Stimulated activated CD4-positive, alpha-beta T cell treated with anti-CD3 and anti-CD28 coated beads, Interleukin-1b, Interleukin-23, amount 100 ng/mL, for 1 hour (primary cell): ENCODE measurements at places on chromosomes 5 and 9.

DNA sequence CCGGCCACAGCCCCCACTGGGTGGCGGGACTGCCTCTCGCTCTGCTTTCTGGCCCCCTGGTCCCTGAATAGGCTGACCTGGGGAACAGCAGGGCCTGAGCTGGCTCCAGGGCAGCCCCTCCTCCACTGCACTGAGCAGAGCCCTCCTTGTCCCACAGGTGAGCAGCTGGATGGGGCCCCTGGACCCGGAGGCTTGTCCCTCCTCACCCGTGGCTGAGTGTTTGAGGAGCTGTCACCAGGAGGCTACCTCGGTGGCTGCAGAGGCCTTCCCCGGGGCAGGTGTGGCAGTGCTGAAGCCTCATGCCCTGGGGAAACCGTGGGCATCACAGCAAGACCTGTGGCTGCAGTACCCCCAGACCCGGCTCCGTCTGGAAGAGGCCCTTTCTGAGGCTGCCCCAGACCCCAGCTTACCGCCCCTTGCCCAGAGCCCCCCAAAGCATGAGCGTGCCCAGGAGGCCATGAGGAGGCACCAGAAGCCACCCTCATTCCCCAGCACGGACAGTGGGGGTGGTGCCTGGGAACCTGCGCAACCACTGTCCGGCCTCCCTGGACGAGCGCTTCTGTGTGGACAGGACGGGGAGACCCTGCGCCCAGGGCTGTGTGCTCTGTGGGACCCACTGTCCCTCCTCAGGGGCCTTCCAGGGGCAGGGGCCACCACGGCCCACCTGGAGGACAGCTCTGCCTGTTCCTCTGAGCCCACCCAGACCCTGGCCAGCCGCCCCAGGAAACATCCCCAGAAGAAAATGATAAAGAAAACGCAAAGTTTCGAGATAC is 28.5 kb upstream of the LRRC14B start:
- no peak for DNase-seq

DNA sequence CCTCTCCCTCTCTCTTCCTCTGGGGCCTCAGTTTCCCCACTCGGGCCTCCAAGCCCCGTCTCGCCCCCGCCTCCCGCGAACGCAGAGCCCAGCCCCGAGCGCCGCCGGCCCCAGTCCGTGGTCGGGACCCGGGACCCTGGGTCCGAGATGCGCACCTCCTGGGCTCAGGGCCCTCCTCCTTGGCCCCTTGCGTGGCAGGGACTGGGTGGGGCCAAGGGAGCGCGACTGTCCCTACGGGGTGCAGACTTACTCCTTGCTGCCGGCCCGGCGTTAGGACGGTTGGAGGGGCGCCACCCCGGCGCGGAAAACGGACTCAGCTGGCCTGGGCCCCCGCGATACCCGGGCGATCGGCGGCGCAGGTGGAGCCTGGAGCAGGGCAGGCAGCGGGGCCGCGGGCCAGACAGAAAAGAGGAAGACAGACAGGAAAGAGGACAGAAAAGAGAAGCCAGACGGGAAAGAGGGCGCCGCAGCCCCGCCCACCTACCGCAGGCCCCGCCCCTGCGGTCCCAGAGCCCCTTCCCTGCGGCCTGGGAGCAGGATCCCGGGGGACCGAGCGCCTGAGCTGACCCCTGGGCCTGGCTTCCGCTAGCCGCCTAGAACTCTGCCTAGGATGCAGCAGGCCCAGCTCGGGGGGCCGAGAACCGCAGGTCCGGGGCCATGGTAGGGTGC is at the start of gene GBGT1:
GBGT1 (minus strand) TSS at position 411 of the 669 bp plus-strand sequence. CDS start 1,502 bp downstream, outside the sequence.
- no peak for DNase-seq

GRCh38 chr5:59976342-59976741 is 82.8 kb upstream of the PDE4D start:
- DNase-seq, result no peak

GRCh38 chr5:24474685-24475084 is 170.1 kb downstream of the CDH10 start:
- DNase-seq, result no peak

DNA sequence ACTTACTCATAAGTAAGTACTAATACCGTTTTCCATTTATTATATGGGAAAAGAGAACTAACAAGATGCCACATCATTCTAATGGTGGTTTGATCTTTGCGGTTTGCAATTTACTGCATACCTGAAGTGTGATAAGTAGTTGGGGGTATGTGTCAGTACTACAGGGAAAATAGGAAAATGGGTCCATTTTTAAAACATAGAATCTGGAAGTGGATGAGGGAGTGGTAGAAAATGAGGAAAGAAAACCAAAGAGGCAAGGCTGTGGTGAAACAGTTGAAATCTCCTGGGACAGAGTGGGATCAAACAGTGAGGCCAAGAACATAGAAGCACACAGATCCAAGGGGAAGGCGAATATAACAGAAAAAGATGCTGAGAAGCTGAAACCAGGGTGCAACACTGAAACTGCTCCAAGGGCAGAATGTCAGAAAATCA is 6.7 kb downstream of the ADAMTSL1 start:
- DNase-seq, result no peak

DNA sequence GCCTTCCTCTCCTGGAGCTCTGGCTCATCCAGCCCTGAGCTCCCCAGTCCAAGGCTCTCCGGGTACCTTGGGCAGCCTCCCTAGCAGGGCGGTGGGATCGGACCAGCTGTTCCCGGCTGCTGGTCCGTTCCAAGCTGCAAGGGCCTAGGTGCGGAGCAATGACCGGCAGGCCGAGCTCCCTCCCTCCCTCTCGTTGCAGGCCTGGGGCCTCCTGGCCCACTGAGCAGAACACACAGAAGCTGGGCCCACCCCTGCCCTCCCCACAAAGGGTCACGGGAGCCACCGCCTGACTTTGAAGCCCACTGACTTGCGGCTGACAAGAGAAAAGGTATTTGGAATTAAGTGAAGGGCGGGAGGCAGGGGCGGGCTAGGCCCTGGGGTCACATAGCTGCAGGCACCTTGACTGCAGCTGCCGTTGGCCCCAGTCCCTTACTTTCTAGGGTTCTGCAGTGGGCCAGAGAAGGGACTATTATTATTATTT is 104.7 kb upstream of the IER5L start:
- no peak for DNase-seq

DNA sequence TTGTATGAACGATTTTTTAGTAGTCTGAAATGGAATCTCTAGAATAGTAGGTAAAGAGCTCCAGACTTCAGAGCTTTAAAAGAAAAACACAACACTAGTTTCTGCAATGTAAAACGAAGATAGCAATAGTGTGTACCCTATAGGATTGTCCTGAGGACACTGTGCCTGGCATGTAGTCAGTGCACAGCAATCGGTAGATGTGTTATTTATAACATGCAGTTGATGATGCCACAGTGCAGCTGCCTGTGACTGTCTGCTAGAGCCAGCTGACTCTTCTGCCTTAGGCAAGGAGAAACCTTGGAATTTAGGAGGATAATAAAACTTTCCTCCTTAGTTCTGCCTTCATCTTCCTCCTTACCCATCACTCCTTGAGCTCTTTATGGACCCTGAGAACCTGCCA is 27.7 kb upstream of the TMOD1 start:
- no peak for DNase-seq

GRCh38 chr5:145838276-145838675 is 3.1 kb upstream of the PRELID2 start:
- no peak for DNase-seq

DNA sequence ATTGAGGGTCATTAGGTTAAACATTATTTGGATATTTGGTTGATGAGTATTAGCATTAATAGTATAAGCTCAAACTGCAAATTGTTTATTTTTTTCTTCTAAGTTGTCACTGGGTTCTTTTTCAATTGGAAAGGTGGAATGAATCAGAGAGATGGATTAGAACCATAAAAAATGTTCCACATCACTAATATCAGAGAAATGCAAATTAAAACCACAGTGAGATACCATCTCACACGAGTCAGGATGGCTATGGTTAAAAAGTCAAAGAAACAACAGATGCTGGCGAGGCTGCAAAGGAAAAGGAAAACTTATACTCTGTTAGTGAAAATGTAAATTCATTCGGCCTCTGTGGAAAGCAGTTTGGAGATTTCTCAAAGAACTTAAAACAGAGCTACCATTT is 122.8 kb downstream of the CCDC192 start:
- no peak for DNase-seq

DNA sequence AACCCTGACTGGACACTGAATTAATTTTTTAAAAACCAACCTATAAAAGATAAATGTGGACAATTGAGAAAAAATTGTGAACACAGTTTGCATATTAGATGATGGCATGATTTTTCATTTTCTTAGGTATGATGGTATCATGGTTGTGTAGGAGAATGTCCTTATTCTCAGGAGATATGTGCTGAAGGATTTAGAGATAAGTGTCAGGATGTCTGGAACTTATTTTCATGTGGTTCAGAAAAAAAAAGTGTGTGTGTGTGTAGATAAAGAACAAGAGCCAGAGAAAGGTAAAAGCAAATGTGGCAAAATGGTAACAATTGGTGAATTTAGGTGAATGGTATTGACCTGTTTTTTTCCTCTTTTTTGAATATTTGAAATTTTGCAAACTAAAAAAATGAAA is 4.0 kb downstream of the GNPDA1 start:
- no peak for DNase-seq

DNA sequence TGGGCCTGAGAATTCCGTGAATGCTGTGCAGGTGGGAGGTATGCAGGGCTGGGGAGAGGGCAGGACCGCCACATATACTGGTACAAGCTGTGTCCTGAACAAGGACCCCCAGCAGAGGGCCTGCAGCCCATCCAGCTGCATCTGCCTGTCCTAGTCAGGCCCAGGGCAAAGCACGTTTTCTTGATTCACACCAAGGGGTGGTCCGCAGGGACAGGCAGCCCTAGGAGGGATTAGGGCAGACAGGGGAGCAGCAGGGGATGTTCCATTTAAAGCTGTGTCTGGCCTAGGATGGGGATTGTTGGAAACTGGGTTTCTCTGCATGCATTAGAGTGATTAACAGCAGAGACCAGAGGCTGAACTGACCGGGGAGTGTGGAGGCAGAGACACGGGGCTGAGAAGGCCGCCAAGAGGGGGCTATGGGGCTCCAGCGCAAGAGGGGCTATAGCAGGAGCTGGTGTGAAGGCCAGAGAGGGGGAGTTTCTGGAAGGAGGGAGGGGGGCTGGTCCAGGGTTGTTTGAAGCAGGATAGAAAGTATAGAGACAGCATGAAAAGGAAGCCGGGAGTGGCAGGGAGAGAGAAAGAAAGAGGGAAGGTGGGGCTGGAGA is 2.7 kb downstream of the GRM6 start:
- DNase-seq, result no peak

- DNase-seq, result no peak
These were observed 98.7 kb upstream of the CACNA1B start for GRCh38 chr9:137778914-137779313.

GRCh38 chr5:34007621-34008600 is at the start of gene AMACR:
AMACR (minus strand) TSS chr5:34008050; CDS start chr5:34008019, 31 bp downstream.
- DNase-seq, result peak; percentile 39

GRCh38 chr9:286071-286740 is 71.5 kb downstream of the DOCK8 start:
- DNase-seq, result no peak

DNA sequence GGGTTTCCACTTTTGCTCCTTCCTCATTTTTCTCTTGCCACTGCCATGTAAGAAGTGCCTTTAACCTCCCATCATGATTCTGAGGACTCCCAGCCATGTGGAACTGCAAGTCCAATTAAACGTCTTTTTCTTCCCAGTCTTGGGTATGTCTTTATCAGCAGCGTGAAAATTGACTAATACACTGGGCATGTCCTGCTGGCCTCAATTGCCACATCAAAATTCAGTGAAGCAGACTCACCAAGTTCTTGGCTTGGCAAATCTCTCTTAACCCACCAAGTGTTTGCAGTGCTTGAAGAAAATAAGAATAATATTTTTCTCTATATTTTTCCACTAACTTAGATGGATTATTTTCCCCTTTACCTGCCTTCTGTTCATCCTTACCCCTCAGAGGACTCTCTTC is 212.0 kb downstream of the BRINP1 start:
- DNase-seq, result no peak

DNA sequence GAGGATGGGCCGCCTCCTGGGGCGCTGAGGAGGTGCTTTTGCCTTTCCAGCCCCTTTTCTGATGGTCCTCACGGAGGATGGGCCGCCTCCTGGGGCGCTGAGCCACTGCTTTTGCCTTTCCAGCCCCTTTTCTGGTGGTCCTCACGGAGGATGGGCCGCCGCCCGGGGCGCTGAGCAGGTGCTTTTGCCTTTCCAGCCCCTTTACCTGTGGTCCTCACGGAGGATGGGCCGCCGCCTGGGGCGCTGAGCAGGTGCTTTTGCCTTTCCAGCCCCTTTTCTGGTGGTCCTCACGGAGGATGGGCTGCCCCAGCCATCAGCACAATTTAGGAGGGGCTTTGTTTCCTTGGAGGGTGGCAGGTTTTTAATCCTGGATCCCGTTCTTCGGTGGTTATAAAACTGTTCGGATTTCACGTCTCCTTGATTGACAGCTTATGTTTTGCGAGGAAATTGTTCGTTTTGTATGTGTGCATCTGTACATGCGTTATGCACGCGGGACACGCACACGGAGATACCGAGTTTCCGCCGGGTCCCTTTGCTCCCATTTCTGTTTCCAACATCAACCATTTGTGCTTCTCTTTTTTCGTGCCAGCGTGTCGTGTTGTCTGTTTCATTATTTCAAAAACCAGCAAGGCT is 34.7 kb upstream of the SLC9A3 start:
- DNase-seq, result no peak

- DNase-seq, result no peak
These were observed 3.7 kb downstream of the ECSCR start for GRCh38 chr5:139458580-139459407.

- no peak for DNase-seq
These were observed 263.8 kb downstream of the FBXL7 start for GRCh38 chr5:15763754-15764153.

DNA sequence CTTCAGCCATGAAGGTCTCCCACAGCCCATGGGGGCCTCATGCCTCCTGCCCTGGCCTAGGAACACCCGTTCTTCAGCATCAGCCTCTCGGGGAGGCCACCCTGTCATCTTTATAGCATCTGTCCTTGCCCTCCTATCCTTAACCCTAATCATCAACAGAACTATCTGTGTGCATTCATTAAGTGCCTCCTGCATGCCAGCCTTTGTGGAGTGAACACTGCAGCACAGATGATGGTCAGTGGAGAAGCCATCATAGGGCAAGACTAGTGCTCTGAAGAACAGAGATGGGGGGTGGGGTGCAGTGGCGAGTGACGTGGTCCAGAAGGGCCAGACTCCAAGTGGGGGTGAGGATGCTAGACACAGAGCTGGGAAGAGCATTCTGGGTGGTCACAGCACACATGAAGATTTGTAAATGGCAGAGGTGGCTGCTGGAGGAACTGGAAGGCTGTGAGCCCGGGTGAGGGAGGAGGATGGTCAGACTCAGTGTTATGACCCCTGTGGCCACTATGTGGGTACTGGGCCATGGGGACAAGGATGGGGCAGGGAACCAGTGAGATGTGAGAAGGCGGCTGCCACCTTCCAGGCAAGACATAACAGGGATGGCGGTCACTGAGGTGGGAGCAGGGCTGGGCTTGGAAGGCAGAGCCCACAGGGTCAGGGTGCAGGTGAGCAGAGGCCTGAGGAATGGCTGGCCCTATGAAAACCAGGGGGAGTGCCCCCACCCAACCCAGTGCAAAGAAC is 3.6 kb upstream of the CARD19 start:
- no peak for DNase-seq

DNA sequence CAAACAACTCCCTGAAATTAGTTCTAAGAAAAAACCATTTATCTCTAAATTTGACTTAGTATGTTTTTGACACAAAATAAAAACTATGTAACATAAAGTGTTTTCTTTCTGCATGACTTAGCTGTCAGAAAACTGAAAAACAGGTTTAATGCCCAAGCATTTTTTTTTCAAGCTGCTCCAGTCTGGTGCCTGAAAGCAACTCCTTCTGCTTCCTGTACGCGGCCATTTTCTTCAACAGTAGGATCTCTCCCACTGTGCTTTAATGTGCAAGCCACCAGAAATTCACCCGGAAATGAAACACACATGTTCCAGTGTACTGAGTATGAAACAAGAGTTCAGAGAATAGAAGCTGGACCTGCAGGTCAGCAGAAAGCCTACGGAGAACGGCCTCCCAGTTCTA is 161.2 kb downstream of the MED27 start:
- DNase-seq, result no peak
